NCI-H446 treated with DMSO at 0.1 percent for 48 hours (cell line): ENCODE measurements at places on chromosomes 12 and 14.

DNA sequence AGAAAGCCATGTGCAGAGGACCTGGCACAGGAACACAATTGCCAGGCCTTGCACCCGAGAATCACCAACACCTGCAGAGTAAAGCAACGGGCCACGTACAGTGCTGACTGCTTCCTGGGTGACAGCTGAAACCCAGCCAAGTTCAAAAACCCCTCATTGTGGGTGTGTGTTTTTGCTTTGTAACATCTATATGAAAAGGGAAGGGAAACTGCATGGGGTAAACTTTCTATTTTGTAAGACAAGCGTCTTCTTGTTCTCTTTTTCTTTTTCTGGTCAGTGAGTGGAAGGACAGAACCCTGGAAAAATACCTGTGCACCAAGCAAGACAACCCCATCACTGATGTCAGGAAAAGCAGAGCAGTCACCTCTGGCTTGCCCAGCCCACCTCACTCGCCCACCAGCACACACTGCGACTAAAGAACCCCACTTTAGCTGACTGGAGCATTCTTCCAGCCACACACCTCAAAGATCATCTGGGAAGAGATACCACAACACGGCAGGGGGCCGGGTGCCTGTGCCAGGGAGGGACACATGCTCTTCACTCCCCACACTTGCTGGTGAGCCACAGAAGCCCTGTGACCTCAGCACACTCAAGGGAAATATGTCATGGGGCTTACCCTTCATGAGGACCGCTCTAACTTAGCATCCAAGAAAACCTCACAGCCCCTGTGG is 172.3 kb downstream of the NDUFA12 start:
- DNase-seq, result no peak

- no peak for DNase-seq
These were observed 41.5 kb downstream of the IGF1 start for GRCh38 chr12:102438827-102439210.

DNA sequence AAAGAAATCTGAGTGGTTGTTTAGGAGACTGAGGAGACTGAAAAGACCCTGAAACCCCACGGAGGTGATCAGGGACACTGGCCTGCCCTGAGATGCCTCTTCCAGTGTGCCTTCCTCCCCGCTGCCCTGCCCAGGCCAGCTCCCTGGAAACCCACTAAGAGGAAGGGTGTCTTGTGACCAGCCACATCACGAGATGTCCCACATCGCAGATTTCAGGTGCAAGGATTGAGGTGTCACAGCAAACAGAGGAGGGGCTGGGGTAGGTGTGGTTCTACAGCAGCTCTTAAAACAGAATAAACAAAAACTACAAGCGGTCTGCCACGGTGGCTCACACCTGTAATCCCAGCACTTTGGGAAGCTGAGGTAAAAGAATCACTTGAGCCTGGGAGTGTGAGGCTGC is 184.3 kb upstream of the C14orf180 start:
- DNase-seq, result no peak

GRCh38 chr12:56873382-56873781 is 60.8 kb downstream of the SDR9C7 start:
- no peak for DNase-seq

DNA sequence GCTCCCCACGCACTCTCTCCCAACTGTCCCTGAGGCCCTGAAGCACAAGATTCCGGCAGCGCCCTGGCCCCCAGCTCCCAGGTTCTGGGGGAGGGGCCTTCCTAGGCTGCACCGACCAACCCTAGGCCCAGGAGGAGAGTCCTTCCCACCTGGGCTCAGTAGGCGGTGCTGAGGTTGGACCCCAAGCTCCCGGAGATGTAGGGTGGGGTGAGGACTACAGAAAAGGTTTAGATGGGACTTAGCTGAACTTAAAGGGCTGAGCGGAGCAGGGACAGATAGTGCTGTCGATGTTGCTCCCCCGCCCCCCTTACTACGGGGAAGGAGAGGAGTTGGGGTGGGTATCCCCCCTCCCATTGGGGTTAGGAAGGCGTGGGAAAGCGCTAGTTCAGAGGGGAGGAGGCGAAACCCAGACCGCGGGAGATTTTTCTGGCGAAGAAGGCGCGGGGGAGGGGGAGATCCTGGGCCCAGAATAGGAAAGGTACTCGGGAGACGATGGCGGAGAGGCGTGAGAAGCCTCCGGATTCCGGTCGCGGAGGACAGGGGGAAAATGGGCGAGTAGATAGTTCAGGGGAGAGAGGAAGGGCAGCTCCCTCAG is 4.2 kb upstream of the BAZ2A start:
- DNase-seq, result no peak

- no peak for DNase-seq
These were observed 6.6 kb downstream of the RAN start for GRCh38 chr12:130878193-130879185.

DNA sequence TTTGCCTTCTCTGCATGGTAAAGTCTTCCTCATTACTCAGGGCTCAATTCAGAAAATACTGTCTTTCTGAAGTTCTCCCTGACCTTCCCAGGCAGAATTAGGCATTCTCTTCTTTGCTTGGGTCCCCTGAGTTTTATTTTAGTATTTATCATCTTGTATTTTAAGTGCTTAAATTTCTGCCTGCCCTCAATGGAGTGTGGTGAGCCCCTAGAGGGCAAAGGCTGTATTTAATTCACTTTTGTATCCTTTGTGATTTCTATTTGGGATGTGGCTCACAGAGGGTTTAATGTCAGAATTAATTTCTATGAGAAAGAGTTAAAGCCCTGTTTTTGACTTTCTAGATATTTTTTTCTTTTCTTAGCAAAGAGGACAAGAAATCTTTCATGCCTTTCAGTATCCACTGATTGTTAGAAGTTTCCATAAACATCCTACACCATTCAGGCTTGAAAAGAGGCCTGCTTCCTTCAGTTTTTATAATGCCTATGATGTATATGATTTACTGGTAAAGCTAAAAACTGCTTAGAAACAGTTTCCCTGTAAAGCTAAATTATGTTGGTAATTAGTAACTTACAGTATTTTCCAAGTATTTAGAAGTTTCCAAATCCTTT is 55.6 kb upstream of the PTPRB start:
- no peak for DNase-seq

DNA sequence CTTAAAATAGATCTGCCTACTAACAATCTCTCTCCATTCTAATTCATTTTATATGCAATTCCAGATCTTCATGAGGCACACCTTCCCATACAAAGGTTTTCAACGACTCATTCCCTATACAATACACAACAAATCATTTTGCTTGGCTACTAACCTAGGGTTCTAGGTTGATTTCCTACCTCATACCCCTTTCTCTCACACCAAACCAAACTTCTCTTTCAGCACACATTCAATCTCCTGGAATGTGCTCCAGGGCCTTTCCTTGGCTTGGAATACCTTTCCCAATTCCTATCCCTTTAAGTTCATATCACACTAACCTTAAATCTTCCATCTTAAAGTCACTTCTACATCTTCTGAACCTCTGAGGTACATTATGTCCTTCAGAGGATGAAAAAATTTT is 38.7 kb upstream of the MTERF2 start:
- DNase-seq, result no peak

DNA sequence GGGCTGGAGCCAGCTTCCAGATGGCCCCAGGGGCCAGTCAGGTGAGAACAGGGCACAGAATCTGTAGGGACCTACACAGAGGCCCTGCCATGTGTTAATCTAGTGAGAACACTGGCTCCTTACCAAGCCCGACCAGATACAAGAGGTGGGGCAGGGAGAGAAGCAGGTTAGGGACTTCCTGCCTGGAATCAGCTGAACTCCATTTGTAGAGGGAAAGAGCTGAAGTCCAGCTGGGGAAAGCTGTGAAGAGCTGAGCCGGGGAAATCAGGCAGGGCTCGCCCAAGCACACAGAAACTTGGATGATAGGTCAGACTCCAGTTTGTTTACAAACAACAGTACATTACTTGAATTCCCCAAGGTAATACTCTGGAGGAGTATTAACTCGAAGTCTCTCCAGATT is 46.7 kb downstream of the PTGER2 start:
- DNase-seq, result no peak

DNA sequence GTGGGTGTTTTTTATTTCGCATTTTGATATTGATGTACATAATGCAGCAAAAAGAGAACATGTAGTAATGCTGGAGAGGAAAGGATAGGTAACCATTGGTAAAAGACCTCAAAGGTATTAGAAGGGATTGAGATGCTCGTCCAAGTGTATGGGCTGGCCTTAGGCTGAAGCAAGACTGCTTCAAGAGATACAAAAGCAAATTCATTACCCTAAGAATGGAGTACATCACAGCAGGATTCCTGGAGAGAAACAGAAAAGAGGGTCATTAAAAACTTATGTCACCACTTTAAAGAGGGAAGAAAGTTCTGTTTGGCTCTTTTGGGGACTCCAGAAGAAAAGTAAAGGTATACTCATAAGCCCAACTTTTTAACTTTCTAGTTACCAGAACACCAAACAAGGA is 420.5 kb downstream of the ZFP36L1 start:
- DNase-seq, result no peak

DNA sequence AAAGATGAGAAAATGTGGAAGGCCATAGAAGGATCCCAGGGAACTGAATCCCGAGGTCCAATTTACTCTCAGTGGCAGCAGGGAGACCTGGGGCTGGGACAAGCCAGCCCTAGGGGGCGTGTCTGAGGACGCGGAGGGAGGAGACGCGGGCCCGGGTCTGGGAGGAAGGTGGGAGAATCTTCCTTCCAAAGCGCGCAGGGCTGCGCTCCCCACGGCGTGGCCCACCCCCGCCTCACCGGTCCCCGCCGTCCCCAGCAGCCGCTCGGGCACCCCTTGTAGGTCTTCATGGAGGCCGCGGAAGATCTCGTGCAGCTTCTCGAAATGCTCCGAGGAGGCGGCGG is 323 bp downstream of the VTI1B start:
- no peak for DNase-seq

- no peak for DNase-seq
These were observed 6.7 kb upstream of the SLC25A29 start for GRCh38 chr14:100312877-100313400.

GRCh38 chr12:103785243-103786031 is 55.6 kb downstream of the NT5DC3 start:
- no peak for DNase-seq
